HS-27A (cell line): ENCODE measurements at places on chromosomes 11 and 22.

DNA sequence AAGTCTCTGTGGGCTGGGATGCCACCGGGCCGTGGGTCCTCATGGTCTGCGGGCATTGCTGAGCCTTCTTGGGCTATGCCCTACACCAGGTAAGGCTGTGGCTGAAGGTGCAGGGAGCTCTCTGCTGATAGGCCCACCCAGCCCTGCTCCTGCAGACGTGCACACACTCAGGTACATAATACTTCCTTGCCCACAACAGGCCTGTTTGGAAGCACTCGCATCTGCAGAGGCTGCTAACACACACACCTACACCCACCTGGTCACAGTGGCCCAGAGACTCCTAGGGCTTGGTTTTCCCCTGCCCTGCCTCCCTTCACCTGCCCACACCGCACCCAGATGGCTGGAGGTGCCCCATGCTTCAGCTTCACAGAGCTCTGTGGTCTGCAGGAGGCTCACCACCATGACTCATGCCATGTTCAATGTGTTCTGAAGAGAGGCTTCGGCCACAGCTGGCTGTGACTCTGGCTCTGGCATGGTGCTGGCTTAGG is 72.8 kb upstream of the KCNQ1OT1 start:
- no peak for DNase-seq

- no peak for DNase-seq
Measured at GRCh38 chr22:43431808-43432554, 20.2 kb downstream of the MPPED1 start.

GRCh38 chr11:92728628-92729027 is 240.8 kb upstream of the MTNR1B start:
- DNase-seq: no peak

GRCh38 chr22:39690881-39691605 is 120.5 kb downstream of the CACNA1I start:
- DNase-seq: no peak

DNA sequence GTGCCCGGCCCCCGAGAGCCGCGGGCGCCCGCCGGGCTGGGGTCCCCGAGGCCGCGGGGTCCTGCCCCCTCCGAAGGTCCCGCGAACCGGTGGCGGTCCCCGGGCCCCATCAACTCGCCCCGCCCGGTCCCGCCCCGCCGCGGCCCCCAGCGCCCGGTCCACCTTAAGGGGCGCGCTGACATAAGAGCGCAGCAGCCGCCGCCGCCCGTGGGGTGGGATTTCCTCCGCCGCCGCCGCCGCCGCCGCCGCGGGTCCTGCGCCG is at the start of gene ZDHHC8:
ZDHHC8 (plus strand) TSS at position 208 of the 262 bp plus-strand sequence. CDS start 144 bp downstream, outside the sequence.
- DNase-seq: no peak

DNA sequence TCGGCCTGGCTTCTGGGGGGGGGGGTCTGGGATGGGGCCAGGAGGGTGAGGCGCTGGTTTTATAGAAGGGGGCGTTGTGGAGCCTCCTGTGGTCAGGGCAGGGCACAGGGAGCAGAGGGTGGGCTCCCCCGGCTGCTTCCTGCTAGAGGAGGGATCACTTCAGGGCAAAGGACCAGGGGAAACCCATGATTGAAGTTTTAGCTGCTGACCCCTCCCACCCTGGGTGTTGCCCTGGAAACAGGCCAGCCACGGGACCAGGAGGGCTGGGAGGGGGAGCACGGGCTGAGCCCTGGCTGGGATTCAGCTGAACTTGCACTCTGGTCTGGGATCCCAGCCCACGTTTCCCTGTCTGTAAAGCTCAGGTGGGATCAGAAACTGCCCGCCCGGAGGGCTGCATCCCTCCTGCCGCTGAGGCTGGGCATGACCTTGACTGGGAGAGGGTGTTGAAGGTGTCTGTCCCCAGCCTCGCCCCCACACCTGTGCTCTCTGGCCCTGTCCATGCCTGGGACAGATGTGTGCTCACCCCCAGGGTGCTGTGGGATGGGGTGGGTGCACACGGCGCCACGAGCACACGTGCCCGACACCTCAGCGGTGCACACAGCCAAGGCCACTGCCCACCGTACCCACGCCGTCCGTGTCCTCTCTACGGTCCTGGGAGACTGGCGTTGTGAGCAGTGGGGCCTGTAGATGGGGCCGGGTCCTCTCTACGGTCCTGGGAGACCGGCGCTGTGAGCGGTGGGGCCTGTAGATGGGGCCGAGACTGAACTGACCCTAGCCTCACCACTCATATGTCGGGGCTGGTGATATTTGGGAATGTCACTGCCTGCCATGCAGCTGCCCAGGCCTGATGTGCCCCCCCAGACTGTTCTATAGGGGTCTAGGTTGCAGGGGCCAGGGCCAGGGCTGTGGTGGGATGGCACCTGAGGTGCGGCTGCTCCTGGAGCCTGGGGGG is 2.3 kb downstream of the TSPAN4 start:
- peak; percentile 76 for DNase-seq

DNA sequence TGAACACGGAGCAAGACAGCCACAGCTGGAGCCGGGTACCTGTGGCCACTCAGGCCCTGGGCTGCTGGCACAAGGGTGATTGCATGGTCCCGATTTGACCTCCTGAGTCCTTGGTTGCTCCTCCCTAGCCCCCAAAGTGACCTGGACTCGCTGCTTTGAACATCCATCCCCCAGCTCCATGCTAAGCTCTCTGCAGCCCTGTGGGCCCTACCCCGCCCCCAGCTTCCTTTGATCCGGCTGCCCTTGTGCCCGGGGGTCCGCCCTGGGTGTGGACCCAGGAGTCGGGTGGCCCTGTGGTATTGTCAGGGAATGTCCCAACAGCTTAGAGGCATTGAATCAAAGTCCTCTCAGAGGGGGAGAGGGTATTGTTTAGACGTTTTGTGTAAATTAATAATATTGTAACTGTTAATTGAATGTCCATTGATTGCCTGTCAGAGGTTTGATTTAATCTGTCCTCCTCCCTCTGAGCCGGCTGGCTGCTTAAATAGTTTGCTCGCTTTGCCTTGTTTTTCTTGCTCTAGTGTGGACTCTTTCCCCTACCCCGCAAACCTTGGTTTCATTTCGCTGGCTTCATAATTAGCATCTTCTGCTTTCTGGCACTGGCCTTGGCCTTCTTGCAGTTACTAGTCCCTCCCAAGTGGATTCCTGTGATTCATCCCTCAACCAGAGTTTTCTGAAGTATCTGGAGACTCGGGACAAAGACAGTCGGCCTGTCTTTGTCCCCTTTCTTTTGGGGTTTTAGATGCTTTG is 20.7 kb downstream of the GRIK4 start:
- no peak for DNase-seq

- DNase-seq: peak; percentile 72
Measured at GRCh38 chr22:29587938-29588699, 7.2 kb upstream of the NIPSNAP1 start.

GRCh38 chr22:48694296-48694883 is 1133.3 kb downstream of the BRD1 start:
- DNase-seq: no peak
